ENCODE measurements at places on chromosomes 7 and 10.

DNA sequence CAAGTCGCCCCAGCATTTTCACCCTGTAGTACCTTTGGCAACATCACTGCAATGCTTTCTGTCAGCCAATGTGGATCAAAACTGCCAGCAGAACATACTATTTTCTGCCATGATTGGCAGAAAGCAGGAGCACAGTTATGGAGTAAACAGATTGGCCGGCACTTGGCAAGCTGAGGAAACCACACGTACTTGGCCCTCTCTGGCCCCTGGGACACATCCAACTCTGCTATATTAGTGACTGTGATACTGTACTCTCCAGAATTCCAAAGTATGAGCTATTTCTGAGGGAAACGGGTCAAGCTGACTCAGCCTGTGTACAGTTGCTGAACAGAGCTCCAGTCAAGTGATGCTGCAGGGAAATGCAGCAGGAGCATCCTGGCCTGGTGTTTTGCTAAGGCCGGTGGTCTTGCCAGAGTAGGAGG, 39.8 kb upstream of the LANCL2 start:
- DNase-seq, result no peak

- no peak for DNase-seq
These were observed 22.3 kb upstream of the RHBDD2 start for GRCh38 chr7:75856536-75856935.

GRCh38 chr7:20998309-20998708, 211.6 kb upstream of the SP8 start:
- DNase-seq, result no peak

DNA sequence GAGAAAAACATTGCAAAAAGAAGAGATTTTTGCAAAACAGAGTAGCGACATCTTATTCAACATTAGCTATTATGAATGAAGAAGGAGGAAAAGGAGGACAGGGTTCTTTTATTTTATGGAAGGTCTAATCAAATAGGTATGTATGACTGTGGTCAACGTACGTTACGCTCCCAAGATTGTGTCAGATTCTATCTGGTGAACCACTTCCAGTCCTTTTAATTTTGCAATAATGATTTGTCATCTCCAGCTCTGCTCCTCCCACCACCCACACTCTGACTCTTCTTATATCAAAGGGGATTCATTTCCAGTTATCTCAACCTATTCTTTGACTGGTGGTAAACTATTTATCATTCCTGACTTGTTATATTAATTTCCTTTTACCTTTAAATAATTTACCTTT, 259.9 kb downstream of the CACNA2D1 start:
- no peak for DNase-seq

- peak; percentile 50 for DNase-seq
These were observed 1.8 kb downstream of the UFSP1 start for GRCh38 chr7:100887516-100888290.

DNA sequence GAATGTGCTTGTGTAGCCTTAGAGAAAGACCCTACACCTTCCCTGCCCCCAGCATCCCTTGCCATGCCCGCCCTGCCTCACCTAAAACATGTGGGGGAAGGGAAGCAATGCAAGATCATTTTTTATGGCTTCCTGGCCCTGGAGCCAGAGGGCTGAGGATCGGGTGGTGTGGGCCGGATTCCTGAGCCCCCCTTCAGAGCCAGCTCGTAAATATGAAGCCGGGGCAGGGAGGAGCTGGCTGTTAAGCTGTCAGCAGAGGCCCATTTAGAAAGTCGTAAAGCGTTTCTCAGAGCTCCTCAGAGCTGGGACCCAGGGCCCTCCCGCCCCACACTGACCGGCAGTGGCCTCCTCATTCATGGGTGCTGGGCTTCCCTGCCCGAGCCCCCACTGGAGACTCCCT, 23.9 kb downstream of the UNC5B start:
- no peak for DNase-seq

GRCh38 chr10:101131962-101132635, 999 bp downstream of the TLX1 start:
- no peak for DNase-seq

DNA sequence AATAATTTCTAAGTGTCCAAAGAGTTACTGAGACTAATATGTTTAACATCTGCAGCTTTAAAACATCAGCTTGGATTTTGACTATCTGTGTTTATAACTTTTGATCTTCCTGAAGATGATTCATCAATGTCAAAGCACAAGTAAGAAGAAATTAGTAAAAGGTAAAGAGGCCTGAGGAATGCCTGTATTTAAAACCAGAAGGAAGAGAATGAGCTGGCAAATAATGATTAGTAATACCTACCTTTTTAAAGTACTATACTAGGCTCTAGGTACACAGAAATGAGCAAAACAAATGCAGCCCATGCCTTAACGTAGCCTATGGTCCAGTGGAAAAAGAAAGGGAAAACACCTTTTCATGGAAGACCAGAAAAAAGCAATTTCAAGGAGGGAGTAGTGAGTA, 158.0 kb downstream of the KCND2 start:
- no peak for DNase-seq

GRCh38 chr10:58515291-58515941, 2.7 kb downstream of the BICC1 start:
- no peak for DNase-seq

DNA sequence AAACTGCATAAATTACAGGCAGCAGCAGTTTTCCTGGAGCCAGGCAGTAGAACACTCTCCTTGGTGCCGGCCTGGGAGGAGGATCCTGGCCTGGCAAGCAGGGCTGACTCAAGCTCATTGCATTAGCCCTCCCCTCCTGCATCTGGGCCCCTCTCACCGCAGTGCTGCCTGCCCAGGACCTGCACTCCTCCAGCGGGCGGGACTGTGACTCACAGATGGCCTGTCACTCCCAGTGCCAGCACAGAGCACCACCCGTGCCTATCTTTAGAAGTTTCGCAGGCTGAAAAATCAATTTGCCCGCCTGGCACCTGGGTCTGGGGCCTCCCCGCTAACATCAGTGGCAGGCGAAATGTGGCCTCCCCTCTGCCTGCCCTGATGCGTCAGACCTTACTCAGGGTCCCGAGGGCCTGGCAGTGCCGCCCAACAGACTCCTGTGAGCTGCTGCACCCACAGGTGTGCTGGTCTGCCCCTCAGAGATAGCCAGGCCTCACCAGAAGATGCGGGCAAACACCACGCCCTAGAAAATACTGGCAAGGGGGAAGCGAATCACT, 123.8 kb downstream of the KCNMA1 start:
- DNase-seq, result no peak

DNA sequence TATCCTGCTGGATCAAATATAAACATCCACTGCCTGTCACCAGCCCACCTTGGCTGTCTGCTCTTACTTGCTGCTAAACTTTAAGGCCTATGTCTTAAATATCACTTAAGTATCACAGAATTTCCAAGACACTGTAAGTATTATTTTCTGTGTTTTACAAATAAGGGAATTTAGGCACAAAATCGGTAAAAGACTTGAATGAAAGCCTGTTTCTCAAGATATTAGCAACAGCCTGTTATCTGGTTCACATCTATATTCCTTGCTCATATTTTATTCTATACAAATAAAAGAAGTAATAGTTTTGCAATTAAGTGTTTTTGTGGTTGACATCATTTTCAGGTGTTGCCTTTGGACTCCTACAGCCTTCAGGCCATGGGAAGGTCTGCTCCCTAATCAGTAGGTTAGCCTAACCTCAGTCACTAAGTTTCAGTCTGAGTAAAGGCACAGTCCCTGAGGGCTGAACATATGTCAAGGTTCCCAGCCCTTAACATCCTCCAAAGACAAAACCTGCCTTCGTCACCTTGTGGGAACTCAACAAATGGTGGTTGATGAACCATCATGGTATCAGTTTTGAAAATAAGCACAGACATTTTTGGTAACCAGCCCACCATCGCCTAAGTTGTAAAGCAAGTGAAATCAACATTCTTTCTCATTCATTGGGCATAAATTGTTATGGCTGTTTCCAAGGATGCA, 127.1 kb downstream of the CREB5 start:
- DNase-seq, result no peak

DNA sequence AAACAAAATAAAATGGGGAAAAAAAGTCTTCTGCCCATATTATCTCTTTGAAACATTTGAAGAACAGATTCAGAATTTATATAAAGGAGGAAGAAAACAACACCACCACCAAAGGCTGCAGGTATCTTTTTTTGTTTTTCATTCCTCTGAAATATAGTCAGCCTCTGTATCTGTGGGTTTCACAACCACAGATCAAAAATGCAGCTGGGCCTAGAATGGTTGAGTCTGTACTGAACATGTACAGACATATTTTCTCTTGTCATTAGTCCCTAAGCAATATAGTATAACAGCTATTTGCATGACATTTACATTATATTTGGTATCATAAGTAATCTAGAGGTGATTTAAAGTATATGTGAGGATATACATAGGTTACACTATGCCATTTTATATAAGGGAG, 559.7 kb upstream of the LRRN3 start:
- no peak for DNase-seq

DNA sequence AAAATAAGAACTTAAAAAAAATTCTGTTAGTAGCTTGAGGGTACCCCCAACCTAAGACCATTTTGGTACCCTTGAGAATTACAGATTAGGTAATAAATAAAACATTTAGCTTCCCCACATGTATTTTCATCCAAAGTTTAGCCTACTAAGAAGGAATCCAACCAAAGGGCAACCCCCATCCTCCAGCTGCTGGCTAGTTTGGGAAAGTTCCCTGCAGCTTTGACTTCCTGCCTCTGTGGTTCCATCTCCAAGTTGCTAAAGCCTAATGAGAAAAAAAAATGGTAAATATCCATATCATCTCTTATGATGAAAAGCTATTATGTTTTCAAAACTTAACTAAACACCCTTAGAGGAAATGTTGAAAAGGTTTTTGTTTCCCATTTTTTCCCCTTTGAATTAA, 547.2 kb downstream of the ANKRD7 start:
- DNase-seq, result no peak

- DNase-seq, result no peak
These were observed 44.4 kb upstream of the LOXL4 start for GRCh38 chr10:98312349-98312748.

GRCh38 chr7:70794962-70795361, 337.0 kb upstream of the GALNT17 start:
- DNase-seq, result no peak

DNA sequence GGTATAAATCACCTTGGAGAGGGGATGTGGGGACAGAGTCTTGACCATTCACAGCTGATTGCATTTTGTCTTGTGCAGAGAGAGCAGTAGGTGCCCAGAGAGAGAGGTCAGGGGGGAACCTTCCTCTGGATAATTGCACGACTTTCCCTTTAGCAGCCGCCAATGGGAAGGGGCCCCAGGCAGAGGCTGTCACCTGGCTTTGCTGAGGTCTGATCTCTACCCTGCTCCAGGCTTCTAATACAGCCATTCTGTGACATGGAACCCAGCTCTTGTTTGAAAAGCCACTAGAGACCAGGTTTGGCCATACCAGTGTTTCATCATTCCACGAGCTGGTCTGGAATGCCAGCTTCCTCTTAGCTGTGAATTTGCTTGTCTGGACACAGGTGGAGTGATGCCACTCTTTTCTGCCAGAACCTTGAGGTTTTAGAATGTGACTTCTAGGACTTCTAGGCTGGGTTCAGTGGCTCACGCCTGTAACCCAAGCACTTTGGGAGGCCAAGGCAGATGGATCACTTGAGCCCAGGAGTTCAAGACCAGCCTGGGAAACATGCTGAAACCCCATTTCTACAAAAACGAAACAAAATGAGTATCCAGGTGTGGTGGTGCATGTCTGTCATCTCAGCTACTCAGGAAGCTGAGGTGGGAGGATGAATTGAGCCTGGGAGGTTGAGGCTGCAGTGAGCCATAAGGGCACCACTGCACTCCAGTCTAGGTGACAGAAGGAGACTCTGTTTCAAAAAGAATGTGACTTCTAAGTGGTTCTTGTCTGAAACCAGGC, 159.9 kb downstream of the CAMK1D start:
- DNase-seq, result no peak

DNA sequence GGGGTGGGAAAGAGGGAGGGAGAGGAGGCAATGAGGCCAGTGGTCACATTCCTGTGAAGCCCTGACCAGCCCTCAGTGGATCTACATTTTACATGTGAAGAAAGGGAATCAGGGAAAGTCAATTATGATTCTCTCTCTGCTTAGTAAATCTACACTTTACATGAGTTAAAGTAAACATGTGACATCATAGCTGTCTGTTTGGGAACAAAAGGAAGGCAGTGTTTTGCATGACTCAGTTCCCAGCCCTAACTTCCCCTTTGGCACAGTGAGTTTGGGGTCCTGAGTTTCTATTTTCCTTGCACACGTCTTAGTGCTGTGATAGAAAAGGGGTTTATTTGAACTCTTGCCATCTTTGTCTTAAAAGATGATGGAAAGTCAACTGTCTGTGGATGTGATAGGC, 615.1 kb downstream of the SDK1 start:
- no peak for DNase-seq

DNA sequence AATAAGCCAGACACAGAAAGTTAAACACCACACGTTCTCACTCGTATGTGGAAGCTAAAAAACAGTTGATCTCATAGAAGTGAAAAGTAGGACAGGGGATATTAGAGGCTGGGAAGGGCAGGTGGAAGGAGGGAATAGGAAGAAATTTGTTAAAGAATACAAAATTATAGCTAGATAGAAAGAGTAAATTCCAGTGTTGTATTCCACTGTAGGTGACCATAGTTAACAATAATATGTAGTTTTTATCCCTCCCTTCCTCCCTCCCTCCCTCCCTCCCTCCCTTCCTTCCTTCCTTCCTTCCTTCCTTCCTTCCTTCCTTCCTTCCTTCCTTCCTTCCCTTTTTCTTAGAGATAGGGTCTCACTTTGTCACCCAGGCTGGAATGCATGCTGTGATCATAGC, 19.9 kb upstream of the MEST start:
- no peak for DNase-seq

DNA sequence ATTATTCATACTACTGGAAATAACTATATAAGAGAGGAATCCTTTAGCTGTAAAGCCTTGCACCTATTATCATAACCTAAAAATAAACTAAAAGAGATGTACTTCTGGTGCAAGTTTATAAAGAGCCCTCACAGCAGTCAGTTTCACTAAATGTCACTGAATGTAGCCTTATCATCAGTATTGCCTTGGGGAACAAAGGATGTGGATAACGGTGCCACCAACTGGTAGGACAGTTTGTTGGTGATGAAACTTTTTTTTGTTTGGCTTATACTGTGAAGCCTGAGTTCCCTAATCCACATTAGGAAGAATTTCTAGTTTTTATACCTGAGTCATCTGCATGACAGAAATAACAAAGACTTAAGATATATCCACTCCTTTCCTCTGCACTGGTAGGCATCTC, 117.9 kb upstream of the COL1A2 start:
- no peak for DNase-seq

- DNase-seq, result no peak
These were observed 158.2 kb upstream of the NPY start for GRCh38 chr7:24125765-24126164.

DNA sequence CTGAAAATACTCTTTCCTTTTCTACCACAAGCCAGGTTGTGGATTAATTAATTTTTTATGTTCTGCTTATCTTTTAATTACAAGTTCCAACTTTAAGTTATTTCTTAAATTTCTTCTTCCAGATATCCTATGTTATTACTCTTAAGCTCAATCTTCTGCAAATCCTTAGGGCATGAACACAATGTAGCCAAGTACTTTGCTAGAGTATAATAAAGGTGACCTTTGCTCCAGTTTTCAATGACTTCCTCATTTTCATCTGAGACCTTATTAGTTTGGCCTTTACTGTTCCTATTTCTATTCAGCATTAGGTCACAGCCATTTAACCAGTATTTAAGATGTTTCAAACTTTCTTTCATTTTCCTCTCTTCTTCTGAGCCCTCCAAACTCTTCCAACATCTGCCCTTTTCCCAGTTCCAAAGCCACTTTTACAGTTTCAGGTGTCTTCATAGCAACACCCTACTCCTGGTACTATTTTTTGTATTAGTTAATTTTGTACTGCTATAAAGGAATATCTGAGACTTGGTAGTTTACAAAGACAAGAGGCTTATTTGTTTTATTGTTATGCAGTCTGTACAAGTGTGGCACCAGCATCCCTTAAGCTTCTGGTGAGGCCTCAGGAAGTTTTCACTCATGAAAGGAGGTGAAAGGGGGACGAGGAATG, 886.2 kb upstream of the GHITM start:
- no peak for DNase-seq

All from activated naive CD4-positive, alpha-beta T cell treated with Interleukin-2 at 50 U/mL for 16 hours (primary cell).